ENCODE measurements at places on chromosomes 1 and 21.

GRCh38 chr1:205440476-205441317 lies 15.1 kb downstream of the BLACAT1 start:
- peak; percentile 43 for DNase-seq

DNA sequence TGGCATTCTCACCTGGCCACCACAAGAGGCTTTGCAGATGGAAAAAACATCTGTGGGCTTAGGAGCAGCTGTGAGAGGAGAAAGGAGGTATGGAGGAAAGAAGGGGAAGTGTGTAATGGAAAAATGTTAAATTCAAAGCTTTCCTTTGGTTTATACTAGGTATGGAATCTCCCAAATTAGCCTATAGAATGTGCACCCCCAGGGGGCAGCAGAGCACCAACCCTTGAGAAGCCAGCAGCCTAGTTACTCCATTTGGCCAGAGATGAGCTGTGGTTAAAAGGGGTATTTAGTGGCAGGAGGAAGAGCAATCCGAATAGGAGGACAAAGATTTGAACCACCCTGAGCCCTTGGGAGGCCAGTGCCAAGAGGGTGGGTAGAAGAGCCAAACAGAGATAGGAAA lies 97.5 kb upstream of the CTTNBP2NL start:
- no peak for DNase-seq

DNA sequence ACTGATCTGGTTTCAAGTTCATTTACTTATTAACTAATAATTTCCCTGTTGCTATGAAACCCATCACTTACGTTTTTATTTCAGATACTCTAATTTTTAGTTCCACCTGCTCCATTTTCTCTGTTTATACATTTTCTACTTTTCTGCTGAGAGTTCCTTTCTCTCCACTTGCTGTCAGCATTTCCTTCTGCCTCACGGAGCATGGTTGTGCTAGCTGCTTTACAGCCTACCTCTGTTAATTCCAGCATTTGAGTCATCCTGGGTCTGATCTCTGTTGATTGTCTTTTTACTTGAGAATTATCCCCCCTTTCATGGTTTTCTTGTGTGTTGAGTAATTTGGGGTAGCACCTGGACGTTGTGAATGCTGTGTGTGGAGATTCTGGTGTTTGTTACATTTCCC lies 373.2 kb upstream of the C1orf174 start:
- no peak for DNase-seq

DNA sequence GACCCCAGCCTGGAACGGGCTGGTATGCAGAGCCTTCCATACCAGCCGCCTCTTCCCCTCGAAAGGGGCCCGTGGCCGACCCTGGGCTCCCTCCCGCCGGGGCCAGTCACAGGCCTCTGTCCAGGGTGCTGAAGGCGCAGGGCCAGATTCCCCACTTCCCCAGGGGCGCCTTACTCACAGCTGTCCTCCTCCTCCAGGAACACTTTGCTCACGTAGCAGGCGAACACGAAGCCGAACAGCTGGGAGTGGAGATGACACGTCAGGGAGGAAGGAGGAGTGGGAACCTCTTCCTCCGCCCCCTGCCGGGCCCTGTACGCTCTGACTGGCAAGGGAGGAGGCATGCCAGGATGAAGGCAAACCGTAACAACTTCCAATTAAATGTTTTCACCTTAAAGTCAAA lies 57.3 kb downstream of the NKAIN1 start:
- DNase-seq = peak; percentile 53

DNA sequence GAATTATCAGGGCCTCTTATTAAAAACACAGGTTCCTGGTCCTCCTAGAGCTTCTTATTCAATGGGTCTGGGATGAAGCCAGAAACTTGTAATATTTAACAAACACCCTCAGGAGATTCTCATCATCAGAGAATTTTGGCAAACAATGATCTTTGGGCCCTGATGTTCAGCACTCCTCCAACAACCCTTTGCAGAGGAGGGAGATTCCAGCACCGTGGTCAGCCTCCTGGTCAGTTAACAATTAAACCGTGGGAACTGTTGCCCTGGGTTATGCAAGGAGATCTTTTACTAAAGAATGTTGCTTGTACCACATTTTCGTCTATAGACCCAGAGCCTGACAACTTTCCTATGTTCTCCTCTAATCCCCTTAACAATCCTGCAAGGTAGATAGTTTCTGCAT lies 294.4 kb downstream of the PLPP3 start:
- no peak for DNase-seq

GRCh38 chr1:180632326-180633056 lies 669 bp downstream of the XPR1 start:
- DNase-seq = peak; percentile 48

- DNase-seq = no peak
These were observed 4.6 kb upstream of the FOXD3 start for GRCh38 chr1:63317817-63318152.

- no peak for DNase-seq
These were observed 102.4 kb downstream of the PTGER3 start for GRCh38 chr1:70945251-70945650.

GRCh38 chr1:21638531-21639341 lies 30.4 kb downstream of the RAP1GAP start:
- DNase-seq = no peak

DNA sequence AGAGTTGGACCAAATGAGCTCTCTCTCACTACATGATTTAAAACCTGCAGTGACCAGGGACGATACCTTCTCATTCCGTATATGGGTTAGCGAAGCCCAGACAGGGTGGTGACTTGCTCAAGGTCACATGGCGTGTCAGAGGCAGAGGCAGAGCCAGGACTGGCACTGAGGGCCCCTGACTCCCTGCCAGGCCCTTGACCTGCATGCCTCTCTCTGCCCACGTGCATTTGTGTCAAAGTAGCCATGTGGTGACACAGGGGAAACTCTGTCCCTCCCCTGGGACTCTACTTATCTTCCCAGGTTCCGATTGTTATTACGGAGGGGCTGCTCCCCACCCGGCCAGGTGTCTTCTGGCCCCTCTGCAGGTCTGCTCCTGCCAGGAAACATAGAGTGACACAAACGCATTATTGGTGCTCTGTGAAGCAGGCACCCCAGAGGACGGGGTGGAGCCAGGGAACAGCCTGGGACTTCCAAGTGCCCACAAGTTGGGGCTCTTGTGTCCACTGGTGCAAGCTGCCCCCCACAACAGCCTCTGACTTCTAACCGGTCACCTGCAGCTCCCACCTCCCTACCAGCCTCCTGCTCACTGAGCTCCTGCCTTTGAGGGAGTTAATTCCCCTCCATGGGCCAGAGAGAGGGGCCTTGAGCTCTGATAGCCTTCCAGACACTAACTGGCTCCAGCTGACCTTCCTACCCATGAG lies 7.3 kb upstream of the TINAGL1 start:
- DNase-seq = no peak

- no peak for DNase-seq
These were observed 45.3 kb downstream of the NFASC start for GRCh38 chr1:204915861-204916495.

GRCh38 chr1:163241746-163242145 lies 39.0 kb upstream of the RGS5 start:
- DNase-seq = no peak

DNA sequence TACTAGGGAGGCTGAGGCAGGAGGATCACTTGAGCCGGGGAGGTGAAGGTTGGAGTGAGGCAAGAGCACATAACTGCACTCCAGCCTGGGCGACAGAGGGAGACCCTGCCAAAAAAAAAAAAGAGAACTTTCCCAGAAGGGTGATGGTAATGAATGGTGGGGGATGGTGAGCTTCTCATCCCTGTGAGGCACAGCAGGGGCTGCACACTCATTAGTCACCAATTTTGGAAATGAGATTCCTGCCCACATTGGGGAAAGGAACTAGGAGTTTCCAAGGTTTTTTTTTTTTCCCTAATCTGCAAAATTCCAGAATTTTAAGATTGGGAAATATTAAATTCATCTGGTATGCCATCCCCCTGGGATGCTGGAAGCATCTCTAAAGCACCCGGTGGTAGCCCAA lies 50.2 kb upstream of the SSBP3 start:
- DNase-seq = no peak

DNA sequence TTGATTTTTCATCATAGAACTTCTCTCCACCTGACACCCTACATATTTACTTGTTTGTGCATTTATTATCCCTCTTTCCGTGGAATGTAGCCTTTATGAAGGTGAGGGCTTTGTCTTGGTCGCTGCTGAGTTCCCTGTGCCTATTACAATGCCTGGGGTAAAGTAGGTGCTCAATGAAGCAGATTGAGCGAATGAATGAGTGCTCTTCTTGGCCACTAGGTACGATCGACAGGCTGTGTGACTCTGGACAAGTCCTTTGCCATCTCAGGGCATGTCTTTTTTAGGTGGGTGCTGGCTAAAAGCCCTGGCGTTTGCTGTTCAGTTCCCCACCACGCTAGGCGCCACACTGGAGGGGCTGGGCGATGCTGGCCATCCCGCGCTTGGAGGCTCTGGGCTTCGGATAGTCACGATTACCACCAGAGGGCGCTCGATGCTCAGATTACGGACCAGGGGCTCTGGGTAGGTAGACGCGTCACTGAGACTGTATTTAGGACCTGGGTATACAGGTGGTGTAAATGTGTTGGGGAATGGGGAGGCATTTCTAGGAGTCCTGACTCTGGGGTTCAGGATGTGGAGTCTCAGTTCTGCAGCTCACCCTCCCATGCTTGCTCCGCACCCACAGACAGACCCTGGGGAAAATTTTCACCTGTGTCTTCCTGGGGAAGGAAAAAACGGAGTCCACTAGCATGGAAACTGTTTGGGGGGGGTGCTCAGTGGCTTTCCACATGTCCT lies 71.0 kb upstream of the CSF3R start:
- peak; percentile 70 for DNase-seq

All from Ammon's horn (tissue), 1 donor.